ENCODE measurements at places on chromosomes 5 and 9.

GRCh38 chr9:81513059-81513458 lies 176.3 kb downstream of the TLE1 start:
- no peak for DNase-seq

- no peak for DNase-seq
Observed at GRCh38 chr5:65796269-65796668, 74.3 kb downstream of the NLN start.

GRCh38 chr9:108860764-108861163 lies 1.3 kb upstream of the ACTL7A start:
- no peak for DNase-seq

- no peak for DNase-seq
Observed at GRCh38 chr5:136000932-136001331, 27.9 kb upstream of the TGFBI start.

DNA sequence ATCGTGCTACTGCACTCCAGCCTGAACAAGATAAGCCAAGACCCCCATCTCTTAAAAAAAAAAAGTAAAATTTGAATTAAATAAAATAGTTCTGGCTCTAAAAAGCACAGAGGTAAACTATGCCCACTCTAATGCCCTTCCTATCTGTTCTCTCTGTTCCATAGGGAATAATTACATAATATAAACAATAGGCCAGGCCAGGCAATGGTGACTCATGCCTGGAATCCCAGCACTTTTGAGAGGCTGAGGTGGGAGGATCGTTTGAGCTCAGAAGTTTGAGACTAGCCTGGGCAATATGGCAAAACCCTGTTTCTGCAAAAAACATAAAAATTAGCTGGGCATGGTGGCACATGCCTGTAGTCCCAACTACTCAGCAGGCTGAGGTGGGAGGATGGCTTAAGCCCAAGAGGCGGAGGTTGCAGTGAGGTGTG lies 47.4 kb downstream of the MYO10 start:
- no peak for DNase-seq

GRCh38 chr9:76218117-76218885 lies 175.9 kb downstream of the RFK start:
- no peak for DNase-seq

DNA sequence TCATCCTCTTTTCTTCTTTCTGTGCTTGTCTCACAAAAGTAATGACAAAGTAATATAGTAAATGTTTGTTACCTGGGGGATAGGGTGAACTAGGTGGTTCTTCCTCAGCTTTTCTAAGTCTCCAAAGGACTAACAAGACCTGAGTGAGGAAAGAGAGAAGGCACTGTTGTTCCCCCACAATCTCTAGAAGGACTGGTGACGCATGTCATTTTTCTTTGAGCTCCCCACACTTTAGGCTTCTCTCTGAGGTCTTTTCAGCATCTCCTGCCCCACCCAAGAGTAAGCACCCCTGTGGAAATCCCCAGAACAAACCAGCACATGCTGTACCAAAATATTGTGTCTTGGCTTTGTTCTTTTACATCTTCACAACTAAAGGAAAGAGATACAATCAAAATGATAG lies 2.4 kb upstream of the IL7R start:
- no peak for DNase-seq

- DNase-seq: no peak
Observed at GRCh38 chr5:10420468-10420867, 21.2 kb upstream of the ROPN1L start.

GRCh38 chr5:79850941-79851340 lies 140.1 kb downstream of the MTX3 start:
- DNase-seq: no peak

- DNase-seq: no peak
Observed at GRCh38 chr9:114072184-114073140, 5.6 kb downstream of the AMBP start.

- no peak for DNase-seq
Observed at GRCh38 chr5:95281226-95281625, 3.7 kb downstream of the MCTP1 start.

DNA sequence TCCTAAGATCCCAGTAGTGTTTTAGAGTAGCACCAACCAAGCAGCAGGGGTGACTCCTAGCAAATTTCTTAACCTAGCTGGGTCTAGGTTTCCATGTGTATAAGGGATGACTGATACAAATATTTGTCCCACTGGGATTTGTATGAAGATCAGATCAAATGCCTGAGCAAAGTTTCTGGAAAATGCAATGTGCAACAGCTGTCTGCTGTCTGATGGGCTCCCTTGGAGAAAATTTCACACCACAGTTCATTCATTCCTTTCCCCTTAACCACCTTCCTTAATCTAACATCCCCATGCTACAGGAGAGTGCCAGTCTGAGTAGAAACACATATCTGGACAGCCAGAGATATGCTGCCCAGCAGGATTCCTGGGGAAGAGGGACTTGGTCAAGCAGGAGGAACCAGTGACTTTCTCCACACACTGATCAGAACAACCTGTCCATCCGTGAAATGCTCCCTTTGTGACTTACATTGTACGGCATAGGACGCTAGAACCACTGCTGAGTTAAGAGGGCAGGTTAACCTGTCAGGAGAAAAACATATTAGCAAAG lies 53.3 kb downstream of the PTPN3 start:
- no peak for DNase-seq

DNA sequence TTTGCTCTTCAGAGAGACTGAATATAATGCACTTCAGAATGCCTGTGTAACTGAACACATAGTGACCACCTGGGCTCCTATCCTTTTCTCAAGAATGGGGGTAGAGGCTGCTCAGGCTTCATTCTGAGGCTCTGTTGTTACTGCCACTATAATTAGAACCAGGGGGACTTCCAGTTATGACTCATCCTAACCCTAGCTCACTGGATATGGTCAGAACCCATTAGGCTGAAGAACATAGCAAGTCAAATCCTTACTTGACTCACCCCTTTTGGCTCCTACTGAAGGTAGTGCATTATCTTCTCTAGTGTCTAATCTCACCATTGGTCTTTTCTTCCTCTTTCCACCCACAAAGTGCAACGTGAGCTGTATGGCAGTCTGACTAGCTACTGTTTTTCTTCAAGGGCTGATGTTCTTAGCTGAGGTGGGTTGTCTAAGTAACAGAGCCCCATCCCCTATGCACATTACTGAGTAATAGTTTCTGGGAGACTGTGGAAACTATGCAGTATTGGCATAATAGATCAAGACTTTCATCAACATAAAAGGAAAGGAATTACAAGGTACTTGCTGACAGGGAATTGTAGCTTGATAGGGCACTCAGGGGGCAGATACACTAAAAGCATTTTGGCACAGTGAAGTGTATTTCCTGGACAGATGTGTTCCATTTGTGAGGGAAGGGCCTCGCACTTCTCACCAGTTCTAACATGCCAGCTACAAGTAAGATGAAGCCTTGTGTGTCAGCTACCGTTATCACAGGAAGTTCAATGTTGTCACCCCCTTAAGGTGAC lies 431.0 kb upstream of the MEF2C start:
- no peak for DNase-seq
